Anterior cingulate cortex (tissue), 58 donors: ENCODE measurements at places on chromosomes 4 and X.

- no peak for DNase-seq
Measured at GRCh38 chrX:30248854-30249253, 1.9 kb downstream of the MAGEB1 start.

DNA sequence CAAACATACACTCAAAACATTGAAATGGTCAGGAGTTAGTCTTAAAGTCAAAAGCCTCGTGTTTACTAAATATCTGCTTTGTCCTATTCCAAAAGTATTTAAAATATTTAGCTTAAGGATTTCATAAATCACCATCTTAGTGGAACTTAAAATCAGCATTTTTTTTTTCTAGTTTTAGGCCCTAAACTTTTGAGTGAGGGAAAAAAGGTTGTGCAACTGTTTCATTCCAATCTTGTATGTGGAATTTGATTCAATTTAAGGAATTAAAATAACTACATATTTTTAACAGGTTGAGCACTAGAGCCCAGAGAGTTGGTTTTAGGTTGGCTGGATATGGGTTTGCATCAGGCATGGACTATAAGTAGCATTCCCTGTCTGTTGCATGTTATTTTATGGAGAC is 35.7 kb upstream of the ANK2 start:
- no peak for DNase-seq

DNA sequence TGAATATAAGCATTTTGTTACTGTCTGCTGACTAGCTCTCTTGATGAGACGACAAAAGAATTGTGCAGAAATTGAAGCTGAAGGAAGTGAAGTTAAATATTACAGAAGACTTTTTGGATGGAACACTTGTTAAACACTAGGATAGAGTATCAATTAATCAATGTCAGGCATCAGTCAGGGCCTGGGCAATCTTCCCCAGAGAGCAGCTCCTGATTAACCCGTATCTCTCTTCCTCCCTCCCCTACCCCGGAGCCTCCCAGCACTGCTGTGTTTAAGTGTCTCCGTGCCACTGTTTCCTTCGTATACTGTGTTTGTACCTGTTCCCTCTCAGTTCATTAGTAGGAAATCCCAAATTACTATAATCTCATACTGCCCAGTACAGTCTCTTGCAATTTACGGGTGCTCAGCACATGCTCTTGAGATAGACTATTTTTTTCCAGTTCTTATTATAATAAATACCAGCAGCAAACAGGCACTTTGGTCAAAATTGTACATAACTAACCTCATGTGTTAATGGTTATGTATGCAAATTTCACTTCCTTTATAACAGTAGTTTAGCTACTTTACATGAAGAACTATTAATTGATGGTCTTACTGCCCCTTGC is 765.7 kb upstream of the FTHL17 start:
- DNase-seq = no peak

DNA sequence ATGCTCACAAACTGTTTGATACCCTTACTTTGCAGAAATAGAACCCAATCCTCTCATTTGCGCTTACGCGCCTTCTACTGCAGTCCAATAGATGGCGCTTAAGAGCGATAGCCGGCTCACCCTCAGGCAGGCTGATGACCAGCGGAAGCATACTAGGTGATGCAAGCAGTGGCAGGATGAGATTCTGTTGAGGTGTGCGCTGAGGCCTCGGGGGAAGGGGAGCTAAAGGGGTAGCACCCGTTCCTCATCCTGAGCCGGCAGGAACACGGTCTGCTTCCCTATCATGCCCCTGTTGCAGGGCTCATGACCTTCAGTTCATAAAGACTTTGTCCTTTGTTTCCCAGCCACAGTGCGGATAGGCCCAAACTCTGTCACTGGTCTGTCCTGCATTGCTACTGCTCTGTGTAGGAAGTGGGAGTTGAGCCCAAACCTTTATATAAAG is 628.9 kb downstream of the TLL1 start:
- no peak for DNase-seq

DNA sequence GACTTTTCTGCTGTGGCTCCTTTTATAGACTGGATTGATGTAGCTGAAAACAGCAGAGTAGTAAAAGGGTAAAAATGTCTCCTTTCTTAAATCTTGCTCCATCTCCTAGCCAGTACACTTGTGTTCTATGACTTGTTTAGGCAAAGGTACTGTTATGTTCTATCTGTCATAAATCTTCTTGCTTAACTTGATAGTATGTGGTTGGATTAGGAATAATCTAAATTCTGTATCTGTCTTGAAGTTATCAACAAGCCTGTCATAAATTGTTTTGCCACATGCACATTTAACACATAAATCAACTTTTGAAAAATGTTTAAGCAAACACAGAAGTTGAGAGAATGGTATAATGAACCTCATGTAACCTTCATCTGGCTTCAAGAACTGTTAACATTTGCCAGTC is 157.0 kb downstream of the FRAS1 start:
- no peak for DNase-seq

DNA sequence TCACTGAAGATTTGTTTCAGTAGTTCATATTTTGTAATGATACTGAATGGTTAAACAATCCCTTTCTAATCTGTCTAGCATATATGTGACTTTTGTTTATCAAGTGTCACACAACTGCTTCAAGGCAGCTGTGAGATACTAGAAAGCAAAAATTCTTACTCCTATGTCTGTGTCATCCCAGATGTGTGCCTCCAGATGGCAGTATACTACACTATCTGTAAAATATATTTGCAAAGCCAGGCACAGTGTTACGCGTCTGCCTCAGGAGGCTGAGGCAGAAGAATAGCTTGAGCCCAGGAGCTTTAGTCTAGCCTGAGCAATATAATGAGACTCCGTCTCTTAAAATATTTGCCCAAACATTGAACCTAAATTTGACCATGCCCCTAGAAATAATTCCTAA is 4.0 kb downstream of the NUDT10 start:
- no peak for DNase-seq

GRCh38 chr4:110418641-110419040 is 57.3 kb upstream of the ENPEP start:
- no peak for DNase-seq

- DNase-seq = no peak
Measured at GRCh38 chr4:98237204-98237603, 24.0 kb upstream of the RAP1GDS1 start.

GRCh38 chrX:103384672-103385071 is 8.3 kb downstream of the BEX3 start:
- no peak for DNase-seq

GRCh38 chr4:113785781-113786180 is 24.2 kb upstream of the CAMK2D start:
- no peak for DNase-seq

DNA sequence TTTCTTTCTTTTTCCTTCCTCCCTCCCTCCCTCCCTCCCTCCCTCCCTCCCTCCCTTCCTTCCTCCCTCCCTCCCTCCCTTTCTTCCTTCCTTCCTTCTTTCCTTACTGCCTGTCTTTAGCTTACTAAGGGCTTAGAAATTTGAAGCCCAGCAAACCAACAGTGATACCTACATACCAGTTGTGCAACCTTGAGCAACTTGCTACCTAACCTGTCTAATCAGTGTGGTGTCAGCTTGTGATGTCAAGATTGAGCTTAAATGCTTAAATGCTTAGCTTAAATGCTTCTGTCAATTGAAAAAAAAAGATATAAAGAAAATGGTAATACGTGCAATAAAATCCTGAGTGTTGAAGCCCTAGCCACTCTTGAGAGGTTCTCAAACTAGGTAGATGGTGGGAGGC is 728.6 kb downstream of the TRIML1 start:
- no peak for DNase-seq
